ENCODE measurements at places on chromosomes 7 and 10.

DNA sequence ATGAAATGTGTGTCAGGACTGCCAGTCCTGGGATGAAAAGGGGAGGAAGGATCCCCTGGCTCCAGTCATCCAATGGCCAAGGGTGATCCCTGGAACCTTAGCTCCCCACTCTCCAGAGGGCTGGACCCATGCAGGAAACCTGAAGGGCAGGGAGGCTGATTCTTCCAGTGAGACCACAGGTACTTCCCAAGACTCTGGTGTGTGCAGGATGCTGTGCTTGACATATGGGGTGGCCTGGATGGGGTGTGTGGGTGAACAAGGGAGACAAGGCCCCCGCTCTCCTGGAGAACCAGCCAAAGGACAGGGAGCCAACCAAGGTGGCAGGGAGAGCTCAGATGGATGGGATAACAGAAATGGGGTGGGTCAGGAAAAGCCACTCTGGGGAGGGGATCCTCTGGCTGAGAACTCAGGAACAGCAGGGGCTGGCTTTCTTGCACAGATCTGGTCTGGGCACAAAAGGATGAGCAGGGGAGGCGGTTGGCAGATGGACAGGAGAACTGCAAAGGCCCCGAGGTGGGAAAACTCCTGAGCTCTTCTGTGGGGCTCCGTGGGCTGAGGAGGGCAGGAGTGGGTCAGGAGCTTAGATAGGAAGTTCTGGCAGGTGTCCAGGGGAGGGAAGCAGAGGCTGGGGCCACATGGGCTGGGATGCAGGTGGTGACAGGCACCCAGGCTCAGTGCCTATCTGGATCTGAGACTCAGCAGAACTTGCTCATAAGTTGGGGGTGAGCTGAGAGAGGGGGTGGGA lies 100.6 kb downstream of the ARHGAP22 start:
- no peak for DNase-seq

GRCh38 chr7:188174-188573 lies 4.2 kb upstream of the FAM20C start:
- DNase-seq, result no peak

GRCh38 chr7:28953633-28954032 lies 4.5 kb downstream of the TRIL start:
- no peak for DNase-seq

- no peak for DNase-seq
Measured at GRCh38 chr7:32929430-32930143, 27.7 kb upstream of the FKBP9 start.

- no peak for DNase-seq
Measured at GRCh38 chr7:1530946-1531262, 402 bp downstream of the MAFK start.

- no peak for DNase-seq
Measured at GRCh38 chr7:2760098-2760889, 72.3 kb downstream of the AMZ1 start.

DNA sequence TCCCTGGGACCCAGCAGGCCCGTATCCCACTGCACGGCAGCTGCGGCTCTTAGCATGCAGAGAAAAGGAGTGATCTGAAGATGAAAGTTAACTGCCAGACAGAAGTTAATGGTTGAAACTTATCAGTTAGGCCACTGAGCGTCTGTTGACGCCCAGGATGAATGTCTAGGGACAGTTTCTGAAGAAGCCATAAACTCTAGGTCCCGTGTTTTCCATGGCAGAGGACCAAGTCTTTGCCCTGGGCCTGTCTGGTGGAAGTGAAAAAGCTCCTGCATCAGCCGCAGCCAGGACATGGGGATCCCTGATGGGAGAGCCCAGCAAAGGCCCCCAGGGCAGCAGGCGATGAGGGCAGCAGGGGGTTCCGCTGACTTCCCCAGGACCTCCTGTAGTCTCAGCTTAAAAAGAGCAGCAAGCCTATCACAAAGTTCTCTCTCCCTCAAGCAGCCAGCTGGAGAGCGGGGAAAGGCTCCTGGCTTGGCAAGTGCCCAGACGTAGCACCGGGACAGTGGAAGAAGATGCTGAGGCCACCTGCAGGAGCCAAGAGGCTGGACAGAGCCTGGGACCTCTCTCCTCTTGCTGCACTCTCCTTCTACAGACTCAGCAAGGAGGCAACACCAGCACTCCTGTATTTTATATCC lies 79.6 kb downstream of the TNS3 start:
- DNase-seq, result no peak

DNA sequence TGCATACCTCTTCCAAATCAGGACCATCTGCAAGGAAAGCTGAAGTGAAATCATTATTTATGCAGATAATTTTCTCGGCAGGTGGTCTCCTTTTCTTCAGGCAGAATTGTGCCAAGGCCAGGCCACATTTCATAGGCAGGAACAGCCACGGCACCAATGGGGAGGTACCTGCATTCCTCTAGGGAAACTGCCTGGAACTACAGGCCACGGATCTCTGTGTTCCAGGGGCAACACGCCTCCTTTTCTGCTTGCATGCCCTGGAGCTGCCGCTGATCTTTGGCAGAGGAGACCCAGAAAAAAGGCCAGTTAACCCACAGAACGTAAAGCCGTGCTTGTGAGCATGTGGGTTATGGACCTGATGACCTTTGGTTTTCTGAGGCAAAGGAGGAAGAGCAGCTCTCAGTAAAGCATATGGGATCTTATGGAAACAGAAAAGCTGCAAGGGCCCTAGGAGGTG lies 111.2 kb upstream of the KIAA1217 start:
- no peak for DNase-seq

- DNase-seq, result no peak
Measured at GRCh38 chr10:75283671-75284470, 48.1 kb upstream of the COMTD1 start.

DNA sequence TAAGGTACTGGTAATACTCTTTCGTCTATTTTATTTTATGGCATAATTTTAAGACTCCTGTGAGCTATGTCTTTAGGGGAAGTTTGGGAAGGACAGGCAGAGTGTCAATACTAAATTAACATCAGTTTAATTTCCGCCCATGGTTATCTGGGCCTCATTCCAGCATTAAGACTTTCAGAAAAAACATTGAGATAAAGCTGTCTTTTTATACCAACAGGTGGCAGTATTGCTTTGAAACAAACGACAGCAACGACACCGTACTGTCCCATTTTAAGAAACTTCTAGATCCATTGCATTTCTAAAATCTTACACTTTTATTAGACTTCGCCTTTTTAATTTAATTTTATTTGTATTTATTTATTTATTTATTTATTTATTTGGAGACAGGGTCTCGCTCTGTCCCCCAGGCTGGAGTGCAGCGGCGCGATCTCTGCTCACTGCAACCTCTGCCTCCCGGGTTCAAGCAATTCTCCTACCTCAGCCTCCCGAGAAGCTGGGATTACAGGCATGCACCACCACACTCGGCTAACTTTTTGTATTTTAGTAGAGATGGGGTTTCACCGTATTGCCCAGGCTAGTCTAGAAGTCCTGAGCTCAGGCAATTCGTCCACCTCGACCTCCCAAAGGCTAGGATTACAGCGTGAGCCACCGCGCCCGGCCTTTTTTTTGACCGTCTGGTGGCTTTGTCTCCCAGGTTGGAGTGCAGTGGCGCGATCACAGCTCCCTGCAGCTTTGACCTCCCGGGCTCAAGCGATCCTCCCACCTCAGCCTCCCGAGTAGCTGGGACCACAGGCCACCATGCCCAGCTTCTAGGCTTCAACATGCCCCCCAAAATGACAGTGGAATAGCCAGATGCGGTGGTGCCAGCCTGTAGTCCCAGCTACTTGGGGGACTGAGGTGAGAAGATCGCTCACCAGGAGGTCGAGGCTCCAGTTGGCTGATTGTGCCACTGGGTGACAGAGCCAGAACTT lies 78.7 kb upstream of the C1GALT1 start:
- peak; percentile 82 for DNase-seq

DNA sequence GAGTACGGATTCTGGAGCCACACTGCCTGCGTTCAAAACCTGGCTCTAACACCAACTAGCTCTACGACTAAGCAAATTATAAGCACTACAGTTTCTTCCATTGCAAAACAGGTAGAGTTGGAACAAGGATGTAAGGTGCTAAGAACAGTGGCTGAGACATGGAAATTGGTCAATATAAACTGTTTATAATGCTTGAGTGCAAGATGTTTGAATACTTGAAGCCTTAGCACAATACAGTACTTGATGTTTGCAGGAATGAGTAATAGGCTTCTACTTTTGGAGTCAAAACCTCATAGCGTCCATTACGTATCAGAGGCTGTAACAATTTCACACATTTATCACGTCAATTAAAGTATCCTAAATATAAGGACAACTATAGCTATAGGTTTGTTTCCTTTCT lies 6.9 kb downstream of the NT5C2 start:
- DNase-seq, result no peak

DNA sequence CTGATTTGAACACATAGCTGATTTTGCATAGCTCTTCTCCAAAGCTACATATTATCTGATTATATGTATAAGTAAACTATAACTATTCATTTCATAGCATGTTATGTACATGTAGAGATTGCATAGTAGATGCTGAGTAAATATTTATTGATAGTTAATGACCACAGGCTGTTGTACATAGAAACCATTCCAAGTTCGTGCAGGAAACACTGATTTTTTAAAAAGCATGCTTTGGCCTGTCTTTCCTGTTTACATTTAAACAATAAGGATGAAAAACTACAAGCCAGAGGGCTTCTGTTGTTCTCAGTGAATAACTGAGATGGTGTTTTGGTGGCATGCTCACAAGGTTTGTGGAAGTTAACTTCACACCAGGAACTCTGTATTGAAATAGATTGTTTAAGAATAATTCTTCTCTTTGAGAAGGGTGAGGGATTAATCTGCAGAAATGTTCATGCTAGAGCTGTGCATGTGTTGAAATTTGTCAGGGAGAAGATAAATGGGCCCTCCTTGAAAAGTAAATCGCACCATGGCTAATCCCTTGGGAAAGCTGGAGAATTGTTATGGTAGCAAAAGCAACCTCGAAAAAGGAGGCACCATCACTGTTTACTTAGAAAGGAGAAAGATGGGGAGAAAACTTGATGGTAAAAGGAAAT lies 120.2 kb upstream of the SP8 start:
- no peak for DNase-seq

DNA sequence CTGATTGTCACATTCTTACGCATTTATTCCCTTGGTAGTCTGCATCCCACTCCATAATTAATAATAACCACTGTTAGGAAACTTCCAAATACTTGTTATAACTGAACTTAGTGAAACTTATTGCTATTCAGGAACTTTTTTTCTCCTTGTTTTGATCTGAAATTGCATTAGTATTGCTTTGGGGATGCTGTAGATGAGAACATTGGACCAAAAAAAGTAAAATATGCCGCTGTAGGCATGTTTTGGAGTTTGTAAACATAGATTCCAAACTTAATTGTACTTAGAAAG lies 1.7 kb downstream of the PPP1R9A start:
- no peak for DNase-seq

- no peak for DNase-seq
Measured at GRCh38 chr10:4651404-4652037, 174.5 kb upstream of the AKR1E2 start.

DNA sequence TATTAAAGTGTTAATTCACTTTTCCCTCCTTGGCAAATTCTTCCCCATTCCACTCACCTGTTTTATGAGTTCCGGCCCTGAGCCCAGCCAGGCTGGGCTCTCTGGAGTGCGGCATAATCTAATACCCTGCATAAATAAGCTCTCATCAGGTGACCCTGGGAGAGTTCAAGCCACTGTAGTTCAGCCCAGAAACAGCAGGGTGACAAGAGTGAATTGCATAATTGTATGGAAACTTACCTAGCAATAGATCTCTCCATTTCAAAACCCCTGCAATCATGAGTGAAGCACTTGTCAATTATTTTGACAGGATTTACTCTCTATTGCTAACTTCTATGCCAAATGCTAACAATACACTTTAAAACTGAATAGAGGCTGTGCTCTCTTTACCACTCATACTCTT lies 94.7 kb downstream of the OSBPL3 start:
- no peak for DNase-seq

DNA sequence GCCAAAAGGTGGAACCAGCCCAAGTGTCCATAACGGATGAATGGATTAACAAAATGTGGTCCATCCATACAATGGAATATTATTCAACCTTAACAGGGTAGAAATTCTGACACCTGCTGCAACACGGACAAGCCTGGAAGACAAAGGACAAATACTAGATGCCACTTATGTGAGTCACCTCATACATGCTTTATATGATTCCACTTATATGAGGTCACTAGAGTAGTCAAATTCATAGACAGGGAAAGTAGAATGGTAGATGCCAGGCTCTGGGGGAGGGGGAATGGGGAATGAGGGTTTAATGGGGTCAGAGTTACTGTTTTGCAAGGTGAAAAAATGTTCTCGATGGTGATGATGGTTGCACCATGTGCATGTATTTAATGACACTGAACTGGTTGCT lies 34.0 kb upstream of the CYTH3 start:
- DNase-seq, result no peak

DNA sequence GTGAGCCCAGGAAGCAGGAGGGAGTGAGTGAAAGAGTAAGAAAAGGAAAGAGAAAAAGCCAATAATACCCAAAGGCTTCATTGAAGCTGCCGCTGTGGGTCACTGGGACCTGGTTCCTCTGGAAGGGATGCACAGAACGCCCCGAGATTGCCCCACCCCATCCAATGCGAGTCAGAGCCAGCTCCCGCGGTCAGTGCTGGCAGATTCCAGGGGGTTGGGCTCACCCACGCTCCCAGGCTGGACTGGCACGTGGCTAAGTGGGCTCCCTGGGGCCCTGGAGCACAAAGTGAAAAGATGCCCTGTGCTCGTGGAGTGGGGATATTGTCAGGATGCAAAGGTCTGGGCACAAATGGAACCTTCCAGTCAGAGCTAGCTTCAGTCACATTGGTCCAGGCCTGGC lies 117.0 kb downstream of the OAT start:
- no peak for DNase-seq

DNA sequence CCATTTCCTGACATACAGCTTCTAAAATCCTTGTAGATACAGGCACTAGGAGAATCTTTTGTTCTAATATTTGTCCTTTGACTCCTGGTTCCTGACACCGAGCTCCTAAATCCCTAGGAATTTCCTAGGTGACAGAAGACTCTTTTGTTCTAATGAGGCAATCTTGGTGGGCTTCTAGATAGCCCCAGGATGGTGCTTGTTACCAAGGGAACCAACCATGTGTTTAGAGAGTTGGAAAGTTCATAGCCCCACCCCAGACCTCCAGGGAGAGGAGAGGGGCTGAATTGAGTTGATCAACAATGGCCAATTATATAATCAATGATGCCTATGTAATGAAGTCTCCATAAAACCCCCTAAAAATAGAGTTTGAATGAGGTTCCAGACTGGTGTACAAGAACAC lies 145.1 kb downstream of the JMJD1C start:
- no peak for DNase-seq

- DNase-seq, result no peak
Measured at GRCh38 chr7:32116436-32116835, 46.2 kb upstream of the PDE1C start.

Data from CD4-positive, alpha-beta T cell (primary cell).